ENCODE measurements at places on chromosomes 11 and 22.

- no peak for DNase-seq
Measured at GRCh38 chr11:128518493-128519207, 68.7 kb downstream of the ETS1 start.

DNA sequence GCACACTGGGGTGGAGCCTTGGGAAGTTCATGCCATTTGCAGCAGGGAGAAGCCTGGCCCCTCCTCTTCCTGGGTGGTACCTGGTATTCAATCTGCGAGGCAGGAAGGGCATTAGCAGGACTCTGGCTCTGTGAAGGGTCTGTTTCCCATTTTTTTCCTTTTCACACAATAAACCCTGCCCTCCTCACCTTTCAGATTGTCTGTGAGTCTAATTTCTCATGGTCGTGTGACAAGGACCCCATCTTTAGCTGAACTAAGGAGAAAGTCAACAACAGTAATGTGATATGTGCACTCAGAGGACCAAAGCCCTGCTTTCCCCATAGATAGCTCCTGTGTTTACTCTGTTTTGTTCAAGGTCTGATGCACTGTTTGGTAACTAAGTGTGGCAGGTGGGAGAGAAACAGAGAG is 26.6 kb upstream of the CASP4 start:
- no peak for DNase-seq

DNA sequence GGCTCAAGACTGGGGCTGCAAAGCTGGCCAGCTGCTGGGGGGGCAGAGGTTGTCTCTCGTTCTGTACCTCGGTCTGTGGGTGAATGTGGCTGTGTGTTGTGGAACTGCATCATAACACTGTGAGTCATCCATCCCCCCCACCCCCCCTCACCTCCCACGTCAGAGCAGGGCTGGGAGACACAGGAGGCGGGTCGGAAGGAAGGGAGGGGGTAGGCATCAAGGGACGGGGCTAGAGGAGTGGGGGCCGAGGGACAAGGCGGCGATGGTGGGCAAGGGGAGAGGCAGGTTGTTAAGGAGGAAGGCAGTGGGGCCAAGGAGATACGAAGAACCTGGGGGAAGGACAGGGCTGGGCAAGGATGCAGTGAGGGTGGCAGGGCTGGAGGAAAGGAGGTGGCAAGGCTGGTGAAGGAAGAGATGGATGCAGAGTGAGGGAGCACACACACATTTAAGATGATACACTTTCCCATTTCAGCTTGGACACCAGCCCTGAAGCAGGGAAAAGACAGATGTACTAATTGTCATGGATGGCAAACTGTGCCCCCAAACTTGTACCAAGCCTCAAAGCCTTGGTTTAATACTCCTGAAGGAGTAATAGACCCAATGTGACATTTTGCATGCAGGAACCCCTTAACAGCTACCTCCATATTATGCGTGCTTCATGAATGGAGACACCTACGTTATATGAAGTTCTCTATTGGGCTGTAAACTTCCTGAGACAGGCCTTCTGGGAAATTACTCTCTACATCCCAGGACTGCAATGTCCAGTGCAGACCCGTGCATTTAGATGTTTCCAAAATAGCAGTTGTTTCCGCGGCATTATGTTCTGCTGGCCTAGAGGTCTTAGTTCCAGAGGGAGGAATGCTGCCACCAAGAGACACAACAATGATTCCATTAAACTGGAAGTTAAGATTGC is at the start of gene YPEL4:
Gene YPEL4, minus strand, starts transcription at position 87 of the 913 bp plus-strand sequence. CDS start 2,805 bp downstream, outside the sequence.
- no peak for DNase-seq

DNA sequence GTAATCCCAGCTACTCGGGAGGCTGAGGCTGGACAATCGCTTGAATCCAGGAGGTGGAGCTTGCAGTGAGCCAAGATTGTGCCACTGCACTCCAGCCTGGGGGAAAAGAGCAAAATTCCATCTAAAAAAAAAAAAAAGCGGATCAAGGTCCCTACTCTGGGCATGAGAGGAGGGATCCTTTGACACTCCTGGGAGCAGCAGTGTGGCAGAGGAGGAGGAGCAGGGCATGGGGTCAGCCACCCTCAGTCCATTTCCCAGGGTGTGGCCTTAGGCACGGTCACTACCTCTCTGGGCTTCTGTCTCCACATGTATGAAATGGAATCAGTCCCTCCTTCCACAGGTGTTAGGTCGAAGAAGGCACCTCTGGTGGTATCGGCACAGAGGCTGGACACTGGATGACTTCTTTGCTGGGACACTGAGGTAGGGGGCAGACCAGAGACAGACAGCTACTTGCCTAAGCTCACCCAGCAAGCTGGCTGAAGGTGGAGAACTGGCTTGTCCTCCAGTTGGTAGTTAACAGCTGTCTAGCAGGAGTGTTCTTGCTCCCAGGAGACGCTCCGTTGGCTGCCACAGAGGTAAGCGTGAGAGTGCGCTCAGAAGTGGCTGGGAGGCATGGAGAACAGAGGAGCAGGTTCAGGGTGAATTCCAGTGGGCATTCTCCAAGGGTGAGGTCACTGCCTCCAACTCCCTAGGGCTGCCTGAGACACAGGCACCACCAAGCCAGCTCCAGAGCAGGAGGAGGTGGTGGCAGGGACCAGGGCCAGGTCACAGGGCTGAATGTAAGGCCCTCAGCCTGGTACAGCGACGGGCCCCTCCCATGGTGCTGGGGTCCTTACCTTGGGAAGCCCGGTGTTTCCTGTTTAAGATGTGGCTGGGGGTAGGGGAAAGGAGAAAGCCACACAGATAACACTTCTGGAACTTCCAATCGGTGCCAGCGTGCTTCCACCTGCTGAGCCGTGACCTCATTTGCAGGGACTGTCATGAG is 19.5 kb downstream of the TXN2 start:
- no peak for DNase-seq

GRCh38 chr11:134260503-134260902 is 7.1 kb downstream of the ACAD8 start:
- no peak for DNase-seq

- peak; percentile 41 for DNase-seq
Measured at GRCh38 chr22:21033895-21034294, 1.5 kb upstream of the SLC7A4 start.

DNA sequence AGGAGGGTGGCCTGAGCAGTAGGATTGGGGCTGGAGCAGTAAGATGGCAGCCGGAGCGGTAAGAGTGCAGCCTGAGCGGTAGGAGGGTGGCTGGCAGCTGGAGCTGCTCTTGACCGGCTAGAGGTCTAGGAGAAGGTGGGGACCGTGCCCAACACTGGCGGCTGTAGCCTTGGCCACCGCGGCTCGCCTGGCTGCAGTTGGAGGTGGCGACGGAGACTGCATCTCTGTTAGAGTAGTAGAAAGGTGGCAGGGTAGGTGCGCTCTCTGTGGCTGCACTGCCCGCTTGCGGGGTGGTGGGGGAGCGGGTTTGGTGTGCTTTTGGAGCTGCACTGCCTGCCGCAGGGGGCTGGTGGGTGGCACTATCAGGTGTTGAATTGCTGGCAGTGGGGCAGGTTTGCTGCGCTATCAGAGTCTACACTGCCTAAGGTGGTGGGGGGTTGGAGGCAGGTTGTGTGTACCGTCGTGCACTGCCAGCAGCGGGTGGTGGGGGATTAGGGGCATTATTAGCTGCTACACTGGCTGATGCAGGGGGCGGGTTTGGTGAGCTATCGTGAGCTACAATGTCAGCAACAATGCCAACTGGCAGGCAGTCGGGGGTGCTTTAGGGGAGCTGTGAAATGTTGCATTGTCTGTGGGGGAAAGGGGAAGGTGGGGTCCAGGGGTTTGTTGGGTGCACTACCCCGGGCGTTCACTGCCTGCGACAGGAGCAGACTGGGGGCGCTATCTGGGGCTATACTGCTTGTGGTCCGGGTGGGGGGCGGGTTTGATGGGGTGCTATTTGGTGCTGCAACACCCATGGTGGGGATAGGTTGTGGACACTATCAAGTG is 4461.3 kb upstream of the OR11H1 start:
- DNase-seq = no peak

DNA sequence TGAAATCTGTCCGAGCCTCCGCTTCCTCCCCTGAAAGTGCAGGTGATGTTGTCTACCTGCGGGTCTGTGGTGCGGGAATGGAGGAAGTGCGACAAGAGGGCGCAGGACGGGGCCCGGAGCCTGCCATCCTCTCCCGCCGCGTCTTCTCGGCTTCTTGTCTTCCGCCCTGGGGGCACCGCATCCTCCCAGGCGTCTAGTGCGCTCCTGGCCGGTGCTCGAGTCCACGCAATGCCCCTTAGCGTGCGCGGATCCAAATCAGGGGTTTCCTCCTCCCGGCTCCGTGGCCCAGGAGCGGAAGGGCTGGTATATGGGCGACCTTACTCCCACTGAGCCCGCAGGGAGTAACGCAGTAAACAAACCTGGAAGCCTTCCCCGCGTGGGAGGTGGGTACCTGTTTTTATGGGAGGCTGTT is 405 bp downstream of the SFI1 start:
- no peak for DNase-seq

DNA sequence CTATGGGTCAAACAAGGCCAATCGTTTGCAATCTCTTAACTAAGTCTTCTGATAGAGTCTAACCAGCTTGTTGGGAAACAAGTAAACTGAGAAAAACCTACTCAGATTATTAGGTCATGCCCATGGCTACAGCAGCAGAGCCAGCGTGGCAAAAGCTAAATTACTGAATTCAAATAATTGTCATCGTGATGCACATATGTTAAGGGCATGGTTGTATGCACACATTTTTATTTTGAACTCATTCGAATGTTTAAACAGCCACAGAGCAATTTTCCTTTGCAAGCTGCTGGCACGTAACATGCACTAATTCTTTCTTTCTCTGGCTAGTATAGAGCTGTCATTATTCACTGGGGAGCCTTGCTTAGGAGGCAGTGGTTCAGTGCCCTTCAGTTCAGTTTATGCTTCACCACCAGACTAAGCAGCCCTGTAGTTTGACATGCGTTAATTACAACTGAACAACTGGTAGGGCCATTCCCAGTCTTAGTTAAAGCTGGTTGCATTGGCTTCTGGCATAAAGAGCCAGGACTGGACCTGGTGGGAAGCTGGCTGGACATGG is 396.4 kb downstream of the METTL15 start:
- no peak for DNase-seq

DNA sequence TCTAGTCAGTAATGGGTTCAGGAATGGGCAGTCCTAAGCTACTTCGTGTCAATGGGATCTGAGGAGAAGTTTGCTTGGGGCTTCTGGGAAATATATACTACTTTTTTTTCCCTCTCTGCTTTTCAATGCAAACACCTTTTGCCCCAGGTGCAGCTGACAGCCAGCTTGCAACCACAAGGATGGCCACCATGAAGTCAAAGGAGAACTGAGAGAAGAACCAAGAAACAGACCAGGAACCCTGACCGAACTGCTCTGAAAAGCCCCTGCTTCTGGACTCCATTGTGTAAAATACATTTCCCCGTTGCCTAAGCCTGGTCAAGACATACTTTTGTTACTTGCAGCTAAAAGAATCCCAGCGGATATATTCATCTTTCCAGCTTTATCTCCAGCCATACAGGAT is 20.1 kb upstream of the CD44 start:
- DNase-seq = peak; percentile 85

- no peak for DNase-seq
Measured at GRCh38 chr11:17001806-17002205, 12.4 kb downstream of the PLEKHA7 start.

DNA sequence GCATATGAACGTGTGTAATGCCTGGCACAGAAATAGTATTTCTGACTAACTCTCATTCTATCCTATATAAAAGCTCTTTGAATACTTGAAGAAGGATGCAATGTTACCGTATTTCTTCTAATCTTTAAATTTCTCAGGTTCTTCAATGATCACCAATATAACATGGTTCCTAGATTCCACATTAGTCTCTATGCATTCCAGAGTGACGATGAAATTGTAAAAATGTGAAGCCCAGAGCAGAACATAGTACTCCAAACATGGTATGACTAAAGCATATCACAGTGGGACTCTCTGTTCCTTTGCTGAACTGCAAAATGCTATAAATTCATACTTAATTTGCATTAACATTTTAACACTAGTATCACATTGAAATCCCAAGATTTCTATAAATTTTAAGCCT is 877.6 kb upstream of the CHORDC1 start:
- no peak for DNase-seq

DNA sequence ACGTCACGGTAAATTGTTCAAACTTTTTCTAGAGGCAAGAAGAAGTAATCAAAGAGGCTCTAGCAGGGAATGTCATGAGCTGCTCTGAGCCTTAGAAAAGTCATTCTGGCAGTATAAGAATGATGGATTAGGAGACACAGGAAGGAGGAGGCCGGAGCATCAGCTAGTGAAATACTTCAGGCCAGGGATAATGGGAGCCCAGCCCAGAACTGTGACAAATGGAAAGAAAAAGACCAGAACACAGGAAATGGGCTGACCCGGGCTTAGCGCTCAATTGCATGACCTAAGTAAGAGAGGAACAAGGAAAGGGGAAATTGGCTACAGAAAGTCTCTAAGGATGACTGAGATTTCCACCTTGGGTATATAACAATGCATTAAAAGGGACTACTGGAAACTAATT is 108.6 kb downstream of the LARGE1 start:
- DNase-seq = no peak

DNA sequence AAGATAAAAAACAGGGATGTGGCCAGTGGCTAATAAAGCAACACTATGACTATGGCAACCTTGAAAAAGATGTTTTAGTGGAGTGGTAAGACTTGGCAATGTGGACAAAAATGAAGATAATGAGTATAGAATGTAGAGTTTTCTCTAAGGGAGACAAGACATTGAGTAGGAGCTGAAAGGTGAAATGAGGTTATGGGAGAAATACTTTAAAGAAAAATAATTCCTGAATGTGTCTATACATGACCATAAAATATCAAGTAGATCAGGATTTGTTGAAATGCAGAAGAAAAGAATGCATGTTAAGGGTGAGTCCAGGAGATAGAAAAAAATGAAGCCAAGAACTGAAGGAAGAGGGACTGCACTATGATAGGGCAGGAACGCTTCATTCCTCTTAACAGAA is 101.6 kb upstream of the CARD18 start:
- no peak for DNase-seq

DNA sequence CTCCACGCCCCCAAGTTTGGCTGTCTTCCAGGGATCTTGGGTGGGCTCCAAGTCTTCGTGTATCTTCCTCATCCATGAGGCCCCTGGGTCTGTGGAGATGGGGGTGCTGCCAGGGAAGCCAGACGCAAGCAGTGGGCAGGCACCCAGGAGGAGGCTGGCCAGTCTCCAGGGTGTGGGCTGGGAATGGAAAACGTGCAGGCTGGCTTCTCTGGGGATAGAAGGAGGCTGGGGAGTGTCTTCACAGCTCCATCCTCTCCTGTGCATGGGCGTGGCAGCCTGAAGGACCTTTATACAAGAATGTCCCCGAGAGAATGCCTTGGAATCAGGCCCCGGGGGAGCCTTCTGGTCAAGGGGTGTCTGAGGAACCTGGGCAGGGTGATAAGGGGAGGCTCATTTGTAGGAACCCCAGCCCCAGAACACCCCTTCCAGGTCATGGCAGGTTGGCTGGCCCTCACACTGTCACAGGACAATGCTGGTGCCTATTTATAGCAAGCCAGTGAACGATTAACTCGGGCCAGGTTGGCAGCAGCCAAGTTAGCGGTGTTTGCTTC is 14.0 kb downstream of the SGSM1 start:
- DNase-seq = no peak

DNA sequence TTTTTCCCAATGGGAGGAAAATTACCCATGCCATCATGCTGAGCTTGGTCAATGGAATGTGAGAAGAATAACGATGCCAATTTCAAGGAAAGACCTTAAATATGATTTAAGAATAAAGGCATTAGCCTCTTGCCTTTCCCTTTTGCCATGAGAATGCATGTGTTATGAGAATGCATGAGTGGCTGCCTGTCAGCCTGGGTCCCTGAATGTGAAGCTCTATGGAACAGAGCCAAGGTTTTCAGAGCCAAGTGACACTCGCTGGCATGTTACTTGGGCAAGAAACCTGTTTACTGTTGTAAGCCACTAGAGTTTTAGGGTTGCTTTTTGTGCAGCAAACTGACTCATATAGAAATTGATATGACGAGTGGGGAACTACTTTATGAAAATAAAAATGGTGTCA is 75.7 kb downstream of the JRKL start:
- no peak for DNase-seq

GRCh38 chr11:120554766-120555432 is 43.4 kb downstream of the GRIK4 start:
- DNase-seq = peak; percentile 67
